ENCODE measurements at places on chromosomes 5 and 9. TPM values are rescaled to one million over a fixed set of nuclear protein-coding genes. Genes with fewer than 3 reads are reported as not detected.

DNA sequence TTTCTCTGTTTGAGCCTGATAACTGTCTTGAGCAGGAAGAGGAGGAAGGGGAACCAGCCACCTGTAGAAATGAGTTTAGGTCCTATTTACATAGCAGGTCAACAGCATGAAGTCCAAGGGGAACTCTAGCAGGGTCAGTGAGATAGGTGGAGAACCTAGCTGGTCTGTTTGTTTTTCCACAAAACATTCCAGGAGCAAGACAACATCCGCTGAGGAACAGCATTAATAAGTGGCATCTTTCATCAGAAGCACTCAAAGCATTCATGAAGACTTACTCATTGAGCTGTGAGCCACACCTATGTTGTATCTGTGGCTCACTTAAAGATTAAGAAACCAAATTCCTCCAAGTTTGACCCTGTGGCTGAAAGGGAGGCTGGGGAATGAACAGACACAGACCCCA is 115.9 kb downstream of the ACTBL2 start:
- no peak for DNase-seq

DNA sequence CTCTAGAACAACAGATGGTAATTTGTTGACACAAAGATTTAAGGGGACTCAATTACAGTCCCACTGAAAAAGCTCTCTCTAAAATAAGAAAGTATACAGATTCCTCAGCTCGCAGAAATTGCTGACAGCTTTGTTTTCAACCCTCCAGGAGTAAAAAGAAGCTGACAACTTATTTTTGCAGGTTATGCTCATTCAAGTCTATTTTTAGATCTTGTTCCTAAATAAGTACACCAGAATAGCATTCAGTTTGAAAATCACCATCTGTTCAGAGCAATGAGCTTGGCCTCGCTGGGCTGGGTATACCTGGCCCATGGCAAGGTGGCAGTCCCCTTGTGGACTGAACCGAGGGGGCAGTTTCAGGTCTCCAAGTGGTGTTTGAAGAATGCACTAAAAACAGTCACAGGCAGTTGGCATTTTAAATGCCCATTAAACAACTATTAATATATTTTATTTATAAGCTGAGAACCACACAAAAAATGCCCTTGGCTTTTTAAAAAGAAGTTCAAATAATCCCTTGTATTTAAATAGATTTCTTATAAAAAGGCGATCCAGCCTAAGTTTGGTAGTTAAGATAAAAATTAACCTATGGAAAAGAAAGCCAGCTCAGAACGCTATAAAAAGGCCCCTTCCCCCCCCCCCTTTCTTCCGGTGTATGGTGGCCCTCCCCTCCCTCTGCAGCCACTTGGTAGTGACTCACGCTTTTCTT is 169.2 kb downstream of the AUH start:
- peak; percentile 94 for DNase-seq

- DNase-seq, result no peak
Observed at GRCh38 chr9:19320495-19320894, 59.5 kb downstream of the RPS6 start.

Gene GAS1
- not detected for total RNA-seq

All from G401 (cell line).